ENCODE measurements at places on chromosomes 6 and 20.

GRCh38 chr6:81792826-81793225 is 40.3 kb upstream of the TENT5A start:
- no peak for DNase-seq

- DNase-seq: peak; percentile 4
These were observed 299.9 kb upstream of the SUPT3H start for GRCh38 chr6:45677381-45678284.

DNA sequence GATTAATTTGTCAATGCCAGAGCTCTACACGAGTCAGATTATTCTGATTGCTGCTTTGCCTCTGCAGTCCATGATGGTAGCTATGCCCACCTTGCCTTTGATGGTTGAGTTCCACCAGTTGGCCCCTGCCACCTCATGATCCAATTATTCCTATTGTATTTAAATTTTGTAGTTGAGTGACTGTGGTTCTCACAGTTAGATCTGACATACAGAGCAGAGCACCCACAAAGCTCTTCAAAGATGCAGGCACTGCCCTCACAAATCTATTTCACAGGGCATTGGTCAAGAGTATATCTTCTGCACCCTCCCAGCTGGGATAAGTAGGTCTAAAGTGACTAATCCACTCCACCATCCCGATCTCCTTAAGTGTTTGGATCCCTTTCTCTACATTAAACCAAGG is 318.8 kb downstream of the EYA4 start:
- DNase-seq: no peak

DNA sequence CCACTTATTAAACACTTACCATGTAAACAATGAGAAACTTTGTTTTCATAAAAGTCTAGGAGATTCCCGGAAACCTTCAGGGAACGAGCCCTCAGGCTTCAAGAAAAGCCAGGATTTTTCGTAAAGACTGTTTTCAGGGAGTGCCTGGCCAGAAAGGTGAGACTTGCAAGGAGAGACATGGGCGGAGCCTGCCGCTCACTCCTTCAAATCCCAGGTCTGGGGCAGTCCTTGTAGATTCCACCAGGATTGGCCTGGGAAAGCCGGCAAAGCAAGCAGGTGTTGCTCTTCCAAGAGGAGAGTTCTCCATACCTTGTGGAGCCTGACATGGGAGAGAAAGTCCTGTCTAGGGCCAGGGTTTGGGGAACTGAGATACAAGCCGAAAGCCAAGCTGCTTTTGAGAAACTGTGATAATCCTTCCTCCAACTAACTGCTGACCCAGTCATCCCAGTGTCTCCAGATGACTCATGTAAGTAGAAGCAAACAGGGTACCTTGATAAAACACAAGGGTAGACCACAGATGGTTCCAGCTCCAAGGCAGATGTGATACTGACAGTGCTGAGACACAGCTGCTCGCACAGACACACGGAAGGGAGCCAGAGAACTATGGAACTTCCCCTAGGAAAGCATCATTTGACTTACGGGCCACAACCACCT is 69.4 kb upstream of the NAA20 start:
- DNase-seq: no peak

DNA sequence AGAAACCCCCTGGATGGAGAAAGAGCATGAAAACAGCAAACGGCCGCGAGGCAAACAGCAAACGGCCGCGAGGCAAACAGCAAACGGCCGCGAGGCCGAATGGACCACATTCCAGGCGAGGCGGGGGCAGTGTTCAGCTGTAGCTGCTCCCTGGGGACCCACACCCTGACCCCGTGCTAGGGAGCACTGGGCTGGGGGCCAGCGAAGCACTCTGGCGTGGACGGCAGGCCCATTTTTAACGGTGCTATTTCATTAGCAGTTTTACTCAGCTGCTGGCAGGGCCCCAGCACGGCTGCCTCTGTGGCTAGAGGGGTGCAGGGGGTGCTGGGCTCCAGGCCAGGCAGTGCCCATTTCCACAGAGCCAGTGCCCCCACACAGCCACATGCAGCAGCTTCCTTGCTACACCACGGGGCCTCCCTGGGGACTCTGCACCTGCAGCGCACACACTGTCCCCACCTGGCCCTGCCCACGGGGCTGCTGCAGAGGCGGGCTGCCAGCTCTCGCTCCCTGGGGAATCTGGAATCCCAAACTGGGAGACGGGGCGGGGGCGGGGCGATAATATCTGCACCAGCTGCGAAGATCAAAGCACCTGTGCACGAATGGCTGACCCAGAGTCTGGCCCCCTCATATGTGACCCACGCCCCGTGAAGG is 35.6 kb upstream of the SLCO4A1 start:
- DNase-seq: no peak

- no peak for DNase-seq
These were observed 9.3 kb upstream of the RNGTT start for GRCh38 chr6:88972504-88973423.

GRCh38 chr20:35394271-35394670 is 17.5 kb downstream of the UQCC1 start:
- no peak for DNase-seq

DNA sequence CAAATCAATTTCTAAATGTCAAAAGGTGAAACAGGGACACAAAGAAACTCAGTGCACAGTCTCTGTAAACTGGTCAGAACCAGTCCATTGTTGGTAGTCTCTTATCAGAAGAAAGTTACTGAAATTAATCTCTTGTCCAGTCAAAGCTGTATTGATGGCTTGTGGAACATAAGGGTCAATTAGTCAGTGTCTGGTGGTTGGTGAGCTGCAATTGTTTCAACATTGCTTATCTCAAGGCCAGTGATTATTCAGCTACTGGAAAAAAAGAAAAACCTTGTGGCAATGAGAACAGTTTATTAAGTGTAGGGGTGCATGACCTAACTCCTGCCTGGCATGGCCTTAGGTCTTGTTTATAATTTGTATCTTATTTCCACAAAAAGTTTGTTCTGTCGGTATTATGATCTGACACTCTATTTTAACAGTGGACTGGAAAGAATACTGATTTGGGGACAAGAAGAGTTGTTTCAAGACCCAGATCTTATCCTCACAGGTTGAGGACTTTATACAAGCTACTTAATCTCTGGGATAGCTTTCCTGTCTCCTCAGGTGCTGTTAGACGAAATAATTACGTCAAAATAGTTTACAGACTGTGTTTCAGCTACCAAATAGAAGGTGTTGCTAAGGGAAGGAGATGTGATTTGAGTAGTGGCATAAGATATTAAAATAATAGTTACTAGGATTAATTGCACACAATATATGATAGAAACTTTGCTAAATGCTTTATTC is 520.0 kb upstream of the IRAK1BP1 start:
- no peak for DNase-seq

- no peak for DNase-seq
These were observed 584 bp downstream of the MTCH1 start for GRCh38 chr6:36985417-36985807.

- DNase-seq: no peak
These were observed 934.4 kb downstream of the HACE1 start for GRCh38 chr6:103925317-103925716.

- DNase-seq: no peak
These were observed 569.7 kb downstream of the EPHA7 start for GRCh38 chr6:92849636-92850035.

DNA sequence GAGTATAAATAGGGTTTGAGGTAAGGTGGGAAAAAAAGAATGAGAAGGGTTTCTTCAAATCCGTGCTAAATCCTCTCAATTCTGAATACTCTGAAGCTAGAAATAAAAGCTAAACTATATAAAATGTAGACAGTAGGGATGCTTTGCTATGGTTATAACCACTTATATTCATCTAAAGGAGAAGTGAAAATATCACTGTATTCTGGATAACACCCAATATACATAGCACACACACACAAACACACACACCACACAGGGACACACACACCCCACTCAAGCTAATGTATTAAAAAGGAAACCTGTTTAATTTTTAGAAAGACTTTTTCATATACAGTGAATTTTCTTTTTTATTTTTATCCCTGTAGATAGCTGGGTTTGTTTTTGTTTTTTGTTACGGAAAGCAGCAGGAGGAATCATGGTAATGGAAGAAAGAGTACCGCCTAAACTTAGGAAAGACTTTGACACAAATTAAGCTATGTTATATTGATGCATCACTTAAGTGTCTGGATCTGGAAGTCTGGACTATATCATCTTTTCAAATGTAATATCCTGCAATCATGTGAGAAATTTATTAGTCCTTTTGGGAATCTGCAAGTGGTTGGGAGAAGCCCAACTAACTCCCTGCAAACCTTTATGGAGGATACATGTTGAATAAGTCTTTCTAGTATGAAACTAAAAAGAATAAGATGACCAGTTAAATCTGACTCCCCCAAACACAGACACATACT is 68.4 kb upstream of the FABP7 start:
- no peak for DNase-seq

GRCh38 chr20:14470977-14471661 is 133.7 kb upstream of the FLRT3 start:
- DNase-seq: no peak

GRCh38 chr6:134199848-134200606 is 117.9 kb downstream of the SGK1 start:
- DNase-seq: no peak

- DNase-seq: no peak
These were observed 112.2 kb downstream of the TASP1 start for GRCh38 chr20:13526551-13526950.

DNA sequence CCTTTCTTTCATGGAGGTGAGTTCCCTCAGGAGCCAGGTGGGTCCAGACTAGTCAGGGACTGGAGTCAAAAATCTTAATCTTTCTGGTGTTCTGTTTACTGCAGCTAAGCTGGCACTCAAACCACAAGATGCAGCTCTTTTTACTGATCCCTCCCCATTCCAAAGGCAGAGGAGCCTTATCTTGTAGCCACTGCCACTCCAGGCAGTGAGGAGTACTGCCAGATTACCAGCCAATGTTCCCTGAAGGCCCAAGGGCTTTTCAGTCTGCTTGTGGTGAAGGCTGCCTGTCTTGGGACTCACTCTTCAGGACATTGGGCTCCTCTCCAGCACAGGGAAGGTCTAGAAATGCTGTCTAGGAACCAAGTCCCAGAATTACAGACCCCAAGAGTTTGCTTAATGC is 490.4 kb upstream of the ADGRB3 start:
- no peak for DNase-seq

DNA sequence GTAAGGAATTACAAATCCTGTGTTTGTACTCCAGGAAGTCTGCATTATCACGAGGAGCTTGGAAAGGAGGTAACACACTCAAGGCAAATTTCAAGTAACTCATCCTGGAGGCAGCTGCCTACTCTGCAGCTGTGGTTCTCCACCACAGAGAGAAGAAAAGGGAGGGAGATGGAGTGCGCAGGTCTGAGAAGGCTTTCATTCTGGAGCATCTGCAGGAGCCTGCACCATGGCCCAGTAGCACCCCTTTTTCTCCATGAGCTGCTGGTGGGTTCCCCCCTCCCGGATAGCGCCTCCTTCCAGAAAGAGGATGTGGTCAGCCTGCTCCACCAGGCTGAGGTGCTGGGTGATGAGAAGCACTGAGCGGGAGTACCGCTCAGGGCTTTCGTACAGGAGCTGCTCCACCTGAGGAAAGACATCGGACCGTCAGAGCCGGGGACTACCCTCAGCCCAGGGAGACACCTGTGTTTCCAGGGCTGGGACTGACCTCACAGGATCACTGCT is 1.6 kb upstream of the PSMB8 start:
- no peak for DNase-seq

GRCh38 chr20:63895202-63895951 is 451 bp downstream of the DNAJC5 start:
- DNase-seq: no peak

GRCh38 chr6:39714802-39715201 is 10.4 kb downstream of the KIF6 start:
- no peak for DNase-seq

GRCh38 chr20:50097843-50098242 is 15.1 kb downstream of the UBE2V1 start:
- no peak for DNase-seq

DNA sequence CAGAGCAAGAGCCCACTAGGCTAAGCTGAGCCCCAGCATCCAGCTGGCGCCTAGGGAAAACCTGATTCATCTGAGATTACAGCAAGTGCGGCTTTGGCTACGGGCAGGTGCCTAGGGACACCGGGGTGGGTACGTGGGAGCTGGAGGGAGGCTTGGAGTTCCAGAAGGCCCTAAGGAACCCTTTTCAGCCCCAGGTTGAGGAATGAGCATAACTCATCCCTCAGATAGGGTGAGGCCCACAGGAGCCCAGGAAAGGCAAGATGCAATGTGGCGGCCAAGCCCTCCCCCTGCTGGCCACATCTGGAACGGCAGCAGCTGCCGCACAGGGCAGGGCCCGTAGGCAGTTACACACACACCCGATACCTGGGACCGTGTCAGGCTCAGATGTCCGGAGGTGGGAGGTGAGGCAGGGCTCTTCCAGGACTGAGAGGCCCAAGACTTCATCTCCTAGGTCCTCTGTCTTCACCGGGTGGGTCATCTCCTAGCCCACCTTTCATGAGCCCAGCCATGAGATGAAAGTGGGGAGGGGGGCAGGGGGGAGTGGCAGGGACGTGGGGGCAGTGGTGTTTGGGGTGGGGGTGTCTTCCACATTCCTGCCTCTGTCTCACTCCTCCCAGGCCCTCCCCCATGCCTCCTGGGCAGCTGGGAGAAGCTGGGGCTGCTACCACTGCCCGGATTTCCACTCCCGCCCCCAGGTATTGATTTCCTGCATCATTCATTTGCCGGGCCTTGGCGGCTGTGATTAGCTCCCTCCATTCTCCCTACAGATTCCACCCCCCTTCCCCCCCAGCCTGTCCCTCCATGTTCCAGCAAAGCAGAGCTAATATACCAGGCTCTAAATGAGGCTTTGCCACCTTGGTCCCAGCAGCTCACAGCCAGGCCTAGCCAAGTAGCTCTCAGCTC is 5.5 kb downstream of the MDGA1 start:
- DNase-seq: peak; percentile 62

DNA sequence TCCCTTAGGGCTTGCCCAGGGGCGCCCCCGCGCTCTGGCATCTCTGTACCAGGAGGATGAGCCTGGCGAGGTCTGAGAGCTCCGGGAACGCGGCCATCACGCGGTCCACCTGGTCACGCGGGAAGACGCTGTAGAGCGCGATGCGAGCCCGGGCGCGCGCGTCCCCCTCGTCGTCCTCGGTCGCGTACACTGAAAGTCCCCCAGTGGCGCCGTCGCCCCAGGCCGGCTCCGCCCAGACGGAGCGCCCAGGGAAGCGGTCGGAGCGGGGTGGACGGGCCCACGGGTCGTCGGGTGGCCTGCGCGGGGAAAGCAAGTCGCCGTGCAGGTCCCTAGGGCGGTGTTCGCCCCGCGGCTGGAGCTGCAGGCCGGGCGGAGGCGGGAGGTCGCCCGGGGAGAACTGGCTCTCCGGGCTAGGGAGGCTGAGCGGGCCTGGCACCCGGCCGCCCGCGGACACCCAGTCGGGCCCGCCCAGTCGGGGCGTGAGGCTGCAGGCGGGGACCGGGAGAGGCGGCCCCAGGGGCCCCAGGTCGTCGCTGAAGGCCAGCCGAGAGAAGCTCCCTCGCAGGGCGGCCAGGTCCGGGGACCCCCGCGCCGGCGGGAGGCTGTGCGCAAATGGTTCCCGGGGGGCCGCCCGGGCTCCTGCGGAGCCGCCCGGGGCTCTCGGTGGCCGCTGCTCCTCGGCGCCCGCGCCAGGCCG is 34.0 kb downstream of the ZC3H12D start:
- DNase-seq: no peak

Measured in stimulated activated CD8-positive, alpha-beta memory T cell treated with anti-CD3 and anti-CD28 coated beads, Interleukin-12 subunit alpha, Interleukin-12 subunit beta, amount 100 ng/mL, for 4 hours (primary cell).